ENCODE measurements at places on chromosomes 5 and 9.
A peak's percentile ranks its signal among the peaks of the same experiment; 100 is the strongest.

GRCh38 chr5:124956471-124957029 is 210.1 kb upstream of the ZNF608 start:
- DNase-seq, result no peak

DNA sequence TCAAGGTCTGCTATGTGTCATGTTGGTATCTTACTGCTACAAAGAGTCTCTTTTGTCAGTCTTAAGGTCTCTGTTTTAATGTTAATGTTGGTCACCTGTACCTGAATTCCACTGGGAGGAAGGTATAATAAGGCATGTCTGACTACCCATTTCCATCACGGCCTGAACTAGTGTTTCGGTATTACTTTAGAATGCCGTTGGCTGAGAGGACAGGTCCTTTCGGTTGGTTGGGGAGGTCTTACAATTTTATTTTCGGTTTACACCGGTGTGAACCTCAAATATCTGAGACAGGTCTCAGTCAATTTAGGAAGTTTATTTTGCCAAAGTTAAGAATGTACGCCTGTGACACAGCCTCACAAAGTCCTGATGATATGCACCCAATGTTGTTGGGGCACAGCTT is 154.9 kb upstream of the ABCA1 start:
- DNase-seq, result no peak

DNA sequence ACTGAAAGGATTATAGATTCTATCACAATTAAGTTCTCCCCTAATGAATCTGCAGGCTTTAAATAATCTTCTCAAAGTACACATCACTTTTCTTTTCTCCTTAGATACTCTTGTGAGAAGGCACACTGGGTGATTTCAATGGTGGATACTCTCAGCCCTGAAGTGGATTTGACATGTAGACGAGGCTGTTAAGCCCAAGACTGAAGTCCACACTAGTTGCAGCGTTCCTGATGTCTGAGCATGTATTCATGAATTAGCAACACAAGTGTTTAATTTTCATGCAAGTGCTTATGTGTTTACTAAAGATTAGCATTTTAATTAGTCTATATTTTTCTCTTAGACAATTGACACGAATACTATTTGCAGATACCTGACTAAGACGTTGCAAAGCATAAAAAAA is 218.9 kb downstream of the TMEM161B start:
- no peak for DNase-seq

- no peak for DNase-seq
Observed at GRCh38 chr5:35182486-35182885, 47.8 kb downstream of the PRLR start.

DNA sequence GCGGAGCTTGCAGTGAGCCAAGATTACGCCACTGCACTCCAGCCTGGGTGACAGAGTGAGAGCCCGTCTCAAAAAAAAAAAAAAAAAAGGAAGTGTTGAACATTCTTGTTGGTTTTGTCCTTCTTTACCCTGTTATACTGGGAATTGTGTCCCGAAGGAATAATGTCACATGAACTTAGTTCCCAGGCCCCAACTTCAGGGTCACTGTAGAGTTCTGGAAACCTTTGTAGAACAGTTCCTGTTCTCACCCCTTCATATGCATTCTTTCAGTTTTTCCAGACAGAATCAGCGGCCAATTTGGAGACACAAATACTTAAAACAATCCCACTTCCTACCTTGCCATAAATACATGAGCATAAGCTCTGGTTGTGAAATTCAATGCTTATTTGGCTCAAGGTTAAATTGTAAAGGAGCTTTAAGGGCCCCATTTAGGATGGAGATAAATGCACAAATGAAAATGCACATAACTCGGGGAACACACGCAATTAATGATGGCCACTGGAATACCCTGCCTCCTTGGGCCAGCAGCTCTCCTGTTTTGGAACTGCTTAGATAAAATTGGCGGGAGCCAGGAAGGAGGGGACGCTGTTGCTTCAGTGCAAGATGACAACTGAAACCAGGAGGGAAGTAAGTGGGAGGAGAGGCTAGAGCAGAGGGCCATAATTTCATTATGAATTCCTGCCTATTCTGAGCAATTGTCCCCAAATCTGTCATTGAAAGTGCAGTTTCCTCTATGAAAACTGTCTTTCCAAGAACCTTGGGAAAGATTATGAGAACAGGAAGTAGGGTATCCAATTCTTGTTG is 153.7 kb downstream of the FGF1 start:
- no peak for DNase-seq

DNA sequence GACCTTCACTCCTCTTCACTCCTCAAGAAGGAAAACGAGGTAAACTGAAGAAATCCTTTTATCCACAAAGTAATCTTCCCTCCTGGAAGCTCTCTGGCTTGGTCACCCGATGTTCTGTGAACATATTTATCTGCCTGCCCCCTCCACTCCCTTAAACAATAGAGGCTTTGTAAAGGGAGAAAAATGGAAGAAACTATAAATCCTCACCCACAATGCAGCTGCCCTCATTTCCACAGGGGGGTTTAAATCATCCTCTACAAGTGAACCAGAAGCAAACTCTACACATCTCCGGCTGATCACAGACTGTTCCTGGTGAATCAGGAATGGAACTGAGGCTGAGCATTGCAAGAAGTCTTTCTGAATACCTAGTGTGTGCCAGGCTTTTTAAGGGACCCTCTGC is 7.2 kb downstream of the INSYN2B start:
- no peak for DNase-seq

- no peak for DNase-seq
Observed at GRCh38 chr9:133041958-133042357, 11.2 kb downstream of the GTF3C5 start.

DNA sequence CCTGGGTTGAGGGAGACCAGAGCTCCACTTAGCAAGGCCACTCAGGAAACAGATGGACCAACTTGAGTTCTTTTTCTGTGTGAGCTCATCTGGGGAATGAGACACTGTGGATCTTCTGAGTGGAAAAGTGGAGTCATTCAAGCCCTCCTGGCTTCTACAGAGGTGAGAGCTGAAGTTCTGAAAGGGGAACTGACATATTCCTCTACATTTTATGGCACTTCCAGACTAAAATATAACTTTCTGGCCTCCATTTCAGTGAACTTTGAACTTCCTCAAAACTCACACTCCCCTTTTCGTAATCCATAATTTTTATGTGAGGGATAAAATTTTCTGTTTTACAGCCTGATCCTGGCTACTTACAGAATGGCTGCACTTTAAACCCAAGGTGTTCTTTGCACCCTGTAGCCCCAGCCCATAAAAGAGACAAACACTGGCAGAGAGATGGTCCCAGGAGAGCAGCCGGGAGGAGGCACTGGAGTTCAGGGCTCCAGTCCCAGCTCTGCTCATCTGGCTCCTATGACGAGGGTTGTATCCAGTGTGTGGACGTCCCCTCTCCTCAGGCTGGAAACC is 10.8 kb downstream of the SPAAR start:
- no peak for DNase-seq

DNA sequence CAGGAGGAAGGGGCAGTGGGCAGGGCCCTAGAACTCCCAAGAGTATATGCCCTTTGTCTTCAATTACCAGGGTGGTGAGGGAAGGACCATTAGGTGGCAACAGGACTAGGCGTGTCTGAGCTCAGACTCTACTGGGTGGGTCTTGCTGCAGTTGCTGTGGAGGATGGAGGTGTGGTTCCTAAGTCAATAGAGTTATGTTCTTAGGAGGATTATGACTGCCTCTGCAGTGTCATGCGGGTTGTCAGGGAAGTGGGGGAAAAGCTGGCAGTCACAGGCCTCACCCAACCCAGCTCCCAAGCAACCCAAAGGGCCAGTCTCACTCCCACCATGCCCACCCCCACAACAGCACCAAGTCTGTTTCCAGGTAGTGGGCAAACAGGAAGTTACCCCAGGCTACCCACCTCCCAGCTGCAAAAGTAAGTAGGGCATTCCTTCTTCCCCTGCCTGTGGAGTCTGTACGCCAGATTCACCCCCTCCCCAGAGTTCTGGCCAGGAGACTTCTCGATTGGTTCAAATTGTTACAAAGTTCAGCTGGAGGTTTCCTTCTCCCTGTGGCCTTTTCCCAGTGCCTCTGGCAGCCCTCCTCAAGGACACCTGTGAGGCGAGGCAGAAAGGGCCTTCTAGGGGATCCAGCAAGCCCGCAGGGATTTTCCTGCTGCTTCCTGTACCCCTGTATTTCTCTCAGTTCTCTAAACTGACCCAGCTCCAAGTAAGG is 145.3 kb downstream of the HINT1 start:
- DNase-seq, result peak; percentile 21

GRCh38 chr5:124783794-124784193 is 37.4 kb upstream of the ZNF608 start:
- DNase-seq, result no peak

DNA sequence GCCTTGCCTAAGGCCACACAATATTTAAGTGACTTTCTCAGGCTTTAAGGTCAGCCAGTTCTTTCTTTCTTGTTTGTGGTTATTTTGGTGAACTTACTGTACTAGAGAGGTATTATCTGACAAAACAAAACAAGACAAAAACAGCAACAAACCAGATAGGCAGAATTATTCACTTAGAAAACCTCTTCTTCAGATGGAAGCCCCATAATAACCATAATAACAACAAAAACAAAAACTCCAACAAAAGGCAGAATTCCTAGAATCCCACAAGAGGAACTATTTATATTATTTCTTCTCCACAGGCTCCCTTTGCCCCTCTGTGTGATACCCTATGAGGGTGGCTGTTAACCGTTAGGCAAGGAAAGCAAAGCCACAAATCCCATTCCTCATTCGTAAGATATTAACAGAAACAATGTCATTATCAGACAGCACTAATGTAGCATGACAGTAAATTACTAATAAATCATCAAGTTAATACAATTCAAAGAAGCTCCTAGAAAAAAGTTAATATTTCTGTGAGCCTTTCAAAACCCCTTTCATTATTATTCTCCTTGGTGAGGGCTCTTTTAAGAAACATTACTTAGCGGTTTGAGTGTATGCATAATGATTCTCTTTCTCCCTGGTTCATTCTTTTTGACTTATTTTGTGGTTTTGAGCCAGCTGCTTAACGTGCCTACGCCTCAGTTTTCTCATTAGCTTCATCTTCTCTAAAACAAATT is 274.9 kb downstream of the EFNA5 start:
- DNase-seq, result no peak

DNA sequence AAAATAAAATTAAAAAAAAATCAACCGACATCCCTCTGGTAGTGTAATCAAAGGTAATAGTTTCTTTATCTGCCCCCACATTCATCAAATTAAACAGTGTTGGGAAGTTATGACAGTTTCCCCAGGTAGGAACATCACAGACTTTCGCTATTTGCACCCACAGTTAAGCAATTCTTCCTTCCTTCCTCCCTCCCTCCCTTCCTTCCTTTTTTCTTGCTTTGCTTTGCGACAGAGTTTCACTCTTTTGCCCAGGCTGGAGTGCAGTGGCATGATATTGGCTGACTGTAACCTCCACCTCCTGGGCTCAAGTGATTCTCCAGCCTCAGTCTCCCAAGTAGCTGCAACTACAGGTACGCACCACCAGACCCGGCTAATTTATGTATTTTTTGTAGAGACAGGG is 10.8 kb upstream of the BICD2 start:
- no peak for DNase-seq

GRCh38 chr9:83651558-83651957 is 28.6 kb downstream of the IDNK start:
- DNase-seq, result no peak

- no peak for DNase-seq
Observed at GRCh38 chr5:136516637-136517036, 151.3 kb upstream of the TRPC7 start.

GRCh38 chr9:97980479-97980803 is 2.7 kb upstream of the ANP32B start:
- DNase-seq, result no peak

DNA sequence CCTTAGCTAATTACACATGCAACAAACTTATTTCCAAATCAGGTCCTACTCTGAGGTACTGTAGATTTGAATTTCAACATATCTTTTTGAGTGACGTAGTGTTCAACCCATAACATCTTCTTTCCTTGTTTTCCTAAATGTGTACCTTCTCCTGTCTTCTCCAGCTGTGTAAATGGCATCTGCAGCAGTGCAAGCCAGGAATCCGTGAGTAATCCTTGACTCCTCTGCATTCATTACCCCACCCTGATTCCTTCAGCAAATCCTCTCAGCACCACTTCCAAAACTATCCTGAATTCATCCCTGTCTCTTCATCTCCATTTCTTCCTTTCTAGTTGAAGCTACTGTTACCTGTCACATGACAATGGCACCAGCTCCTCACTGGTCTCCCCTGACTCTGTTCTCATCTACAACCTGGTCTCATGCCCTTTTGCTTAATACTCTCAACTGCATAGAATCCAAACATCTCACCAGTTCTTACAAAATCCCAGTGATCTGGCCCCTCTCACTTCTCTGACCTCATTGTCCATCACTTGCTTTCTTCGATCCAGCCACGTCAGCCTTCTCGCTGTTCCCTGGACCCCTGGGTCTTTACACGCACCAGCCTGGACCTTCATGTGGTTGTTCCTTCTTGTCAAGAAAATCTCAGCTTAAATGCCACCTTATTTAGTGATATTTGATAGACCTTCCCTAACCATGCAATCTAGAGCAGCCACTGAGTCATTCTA is 14.6 kb upstream of the TRAF1 start:
- no peak for DNase-seq

DNA sequence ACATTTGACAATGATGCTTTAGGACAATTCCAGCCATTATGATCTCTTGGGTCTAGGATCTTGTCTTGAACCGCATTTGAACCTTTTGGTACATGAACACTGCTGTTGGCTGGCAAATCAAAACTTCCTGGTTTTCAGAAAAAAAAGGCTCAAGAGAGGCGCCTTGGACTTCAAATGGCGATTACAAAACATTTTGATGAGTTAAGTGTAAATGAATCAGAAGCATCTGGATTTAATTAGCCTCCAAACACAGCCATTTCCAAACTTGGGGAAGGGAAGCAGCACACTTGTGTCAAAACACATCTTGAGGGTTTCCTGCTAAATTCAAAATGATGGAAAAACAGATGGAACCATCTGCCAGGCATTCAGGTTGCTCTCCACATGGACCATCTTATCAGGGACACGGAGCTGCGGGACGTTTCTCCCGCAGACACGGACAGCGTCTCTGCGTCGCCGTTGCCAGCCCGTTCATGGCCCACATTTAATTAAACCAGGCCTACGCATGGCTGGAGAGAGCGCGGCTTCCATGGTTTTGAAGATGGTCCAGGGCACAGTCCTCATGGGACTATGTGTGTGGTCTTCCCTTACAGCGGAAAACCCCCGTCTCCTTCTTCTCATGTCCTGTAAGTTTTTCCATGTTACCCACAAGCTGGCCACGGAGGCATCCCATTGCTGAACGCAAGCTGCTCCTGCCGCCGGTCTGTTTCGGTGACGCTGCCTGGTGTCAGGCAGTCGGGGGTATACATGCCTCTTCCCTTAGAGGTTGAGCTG is 55.8 kb upstream of the PTCH1 start:
- DNase-seq, result no peak
